ENCODE measurements at places on chromosomes 13 and 19.

- DNase-seq: no peak
Observed at GRCh38 chr19:8304841-8305621, 3.1 kb downstream of the CD320 start.

GRCh38 chr13:33676045-33676989, 141.6 kb upstream of the RFC3 start:
- DNase-seq: no peak

DNA sequence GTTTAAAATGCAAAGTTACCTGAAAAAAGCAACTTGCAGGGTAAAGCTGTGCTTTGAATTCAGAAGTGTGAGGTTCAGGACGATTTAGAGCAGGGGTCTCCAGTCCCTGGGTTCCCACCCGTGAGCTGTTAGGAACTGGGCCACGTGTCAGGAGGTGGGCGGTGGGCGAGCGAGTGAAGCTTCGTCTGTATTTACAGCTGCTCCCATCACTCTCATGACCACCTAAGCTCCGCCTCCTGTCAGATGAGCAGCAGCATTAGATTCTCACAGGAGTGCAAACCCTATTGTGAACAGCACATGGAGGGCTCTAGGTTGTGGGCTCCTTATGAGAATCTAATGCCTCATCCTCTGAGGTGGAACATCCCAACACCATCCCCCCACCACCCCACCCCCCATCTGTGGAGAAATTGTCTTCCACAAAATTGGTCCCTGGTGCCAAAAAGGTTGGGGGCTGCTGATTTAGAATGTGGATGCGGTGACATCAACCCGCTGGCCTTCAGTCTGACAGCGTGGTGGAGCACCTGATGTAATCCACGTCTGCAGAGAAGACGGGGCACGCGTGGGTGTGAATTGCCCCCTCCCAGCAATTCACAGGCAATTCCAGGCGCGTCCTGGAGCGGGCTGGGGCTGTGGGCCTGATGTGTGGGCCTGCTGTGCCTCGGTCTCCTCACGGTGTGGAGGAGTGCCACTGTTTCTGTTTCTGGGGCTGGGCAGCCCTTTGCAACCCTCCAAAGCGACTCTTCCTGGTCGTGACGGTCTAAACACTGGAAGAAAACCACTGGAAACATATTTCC, 214.0 kb upstream of the SOX1 start:
- no peak for DNase-seq

GRCh38 chr19:50520822-50521465, 7.2 kb upstream of the ASPDH start:
- no peak for DNase-seq

DNA sequence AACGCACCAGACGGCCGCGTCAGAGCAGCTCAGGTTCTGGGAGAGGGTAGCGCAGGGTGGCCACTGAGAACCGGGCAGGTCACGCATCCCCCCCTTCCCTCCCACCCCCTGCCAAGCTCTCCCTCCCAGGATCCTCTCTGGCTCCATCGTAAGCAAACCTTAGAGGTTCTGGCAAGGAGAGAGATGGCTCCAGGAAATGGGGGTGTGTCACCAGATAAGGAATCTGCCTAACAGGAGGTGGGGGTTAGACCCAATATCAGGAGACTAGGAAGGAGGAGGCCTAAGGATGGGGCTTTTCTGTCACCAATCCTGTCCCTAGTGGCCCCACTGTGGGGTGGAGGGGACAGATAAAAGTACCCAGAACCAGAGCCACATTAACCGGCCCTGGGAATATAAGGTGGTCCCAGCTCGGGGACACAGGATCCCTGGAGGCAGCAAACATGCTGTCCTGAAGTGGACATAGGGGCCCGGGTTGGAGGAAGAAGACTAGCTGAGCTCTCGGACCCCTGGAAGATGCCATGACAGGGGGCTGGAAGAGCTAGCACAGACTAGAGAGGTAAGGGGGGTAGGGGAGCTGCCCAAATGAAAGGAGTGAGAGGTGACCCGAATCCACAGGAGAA, 1.9 kb downstream of the PPP1R12C start:
- no peak for DNase-seq

- DNase-seq: no peak
Observed at GRCh38 chr13:24392972-24393371, 83.6 kb downstream of the C1QTNF9 start.
